ENCODE measurements at places on chromosomes 2 and 18. TPM values are rescaled to one million over a fixed set of nuclear protein-coding genes. Genes with fewer than 3 reads are reported as not detected.

The SLC11A1 gene
- total RNA-seq = 0.76 TPM

The ERICH2 gene
- 0.47 TPM for total RNA-seq

The C18orf54 gene
- total RNA-seq = 6.5 TPM

GRCh38 chr2:176680916-176681516 is 411.8 kb downstream of the MTX2 start:
- no peak for DNase-seq

DNA sequence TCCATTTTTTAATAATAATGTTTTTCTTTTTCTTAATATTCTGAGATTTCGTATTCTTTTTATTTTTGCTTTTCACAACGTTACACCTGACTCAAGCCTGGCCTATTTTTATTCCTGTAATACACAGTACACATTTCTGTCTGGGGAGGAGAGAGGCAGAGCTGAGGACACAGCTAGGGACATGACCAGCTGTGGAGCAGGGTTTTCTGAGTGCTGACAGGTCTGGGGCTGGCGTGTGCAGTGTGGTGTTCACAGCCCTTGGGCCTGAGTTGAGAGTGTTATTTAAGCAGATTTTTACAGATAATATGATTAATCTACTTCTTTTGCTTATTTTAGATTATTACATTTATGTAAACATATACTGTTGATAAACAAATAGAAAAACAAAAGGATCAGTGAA is 55.9 kb downstream of the ZAP70 start:
- no peak for DNase-seq

Measured in mesothelial cell of epicardium (in vitro differentiated cells).